ENCODE measurements at places on chromosomes 1 and 21. TPM values are rescaled to one million over a fixed set of nuclear protein-coding genes. Genes with fewer than 3 reads are reported as not detected.

Gene TMEM269
- 0.21 TPM for polyA plus RNA-seq

Gene GPR52
- polyA plus RNA-seq: 0.20 TPM

Gene FCRL1
- polyA plus RNA-seq: not detected

Gene PLA2G2F
- polyA plus RNA-seq: not detected

Gene OR2T2
- not detected for polyA plus RNA-seq

Gene LAPTM5
- polyA plus RNA-seq: 0.76 TPM

Gene ZSWIM5
- polyA plus RNA-seq: 20.6 TPM

Gene POLR3C
- 15.5 TPM for polyA plus RNA-seq

Gene LRRC7
- polyA plus RNA-seq: not detected

Gene B4GALT2
- 57.0 TPM for polyA plus RNA-seq

GRCh38 chr1:78641558-78641957, 8.1 kb upstream of the IFI44 start:
- no peak for DNase-seq

GRCh38 chr1:183702087-183702812, 49.1 kb upstream of the APOBEC4 start:
- no peak for DNase-seq

DNA sequence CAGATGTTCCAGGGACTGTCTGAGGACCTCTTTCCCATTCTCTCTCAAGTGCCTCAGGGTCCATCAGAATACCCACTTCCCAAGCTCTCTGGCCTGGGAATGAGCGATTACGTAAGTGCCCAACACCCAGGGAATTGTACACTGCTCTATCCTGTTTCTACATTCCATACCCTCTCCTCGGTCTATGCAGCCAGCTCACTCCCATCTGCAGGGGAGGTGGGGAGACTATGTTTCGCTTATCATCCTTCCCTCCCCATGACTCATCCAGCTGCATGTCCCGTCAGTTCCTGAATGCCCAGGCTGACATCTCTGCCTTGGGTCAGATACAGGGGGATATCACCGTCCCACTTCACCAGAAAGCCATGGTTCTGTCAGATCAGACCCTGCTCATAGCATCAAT, 34.5 kb upstream of the CD1D start:
- no peak for DNase-seq

DNA sequence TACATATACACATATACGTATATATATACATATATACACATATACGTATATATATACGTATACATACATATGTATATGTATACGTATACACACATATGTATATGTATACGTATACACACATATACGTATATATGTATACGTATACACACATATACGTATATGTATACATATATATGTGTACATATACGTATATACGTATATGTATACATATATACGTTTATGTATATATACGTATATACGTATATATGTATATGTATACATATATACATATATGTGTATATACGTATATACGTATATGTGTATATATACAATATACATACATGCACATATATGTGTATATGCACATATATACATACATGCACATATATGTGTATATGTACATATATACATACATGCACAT, 396.2 kb upstream of the DUSP10 start:
- no peak for DNase-seq

DNA sequence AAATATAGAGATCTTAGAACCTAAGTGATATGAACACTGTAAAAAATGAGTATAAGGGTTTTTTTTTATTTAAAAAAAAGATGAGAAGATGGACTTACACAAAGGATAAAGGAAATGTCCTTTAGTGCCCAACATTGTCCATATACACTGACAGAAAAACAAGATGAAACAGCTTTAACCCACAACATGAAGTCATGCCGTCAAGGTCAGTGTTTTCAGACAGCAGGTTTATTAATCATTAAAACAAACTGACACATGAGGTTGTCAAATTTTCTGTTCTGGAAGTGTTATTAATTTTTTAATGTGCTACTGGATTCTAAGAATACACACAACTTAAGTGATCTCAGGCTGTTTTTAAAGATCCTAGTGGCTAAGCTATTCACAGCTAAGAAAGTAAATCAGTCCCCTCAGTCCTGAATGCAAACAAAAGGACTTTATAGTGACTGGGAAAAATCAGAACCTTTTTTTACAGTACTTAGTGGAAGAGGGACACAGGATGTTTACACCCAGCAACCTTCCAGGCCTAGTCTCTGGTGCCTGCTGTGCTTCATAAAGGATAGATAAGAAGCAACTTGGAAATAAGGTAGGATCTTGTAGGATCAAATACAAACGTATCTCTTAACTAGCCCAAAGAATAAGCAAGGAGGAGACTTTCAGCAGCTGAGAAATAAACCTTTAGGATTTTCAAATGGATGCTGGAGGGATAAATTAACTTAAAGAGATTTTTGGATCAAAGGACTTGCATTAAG, 21.9 kb upstream of the PKN2 start:
- DNase-seq: no peak

DNA sequence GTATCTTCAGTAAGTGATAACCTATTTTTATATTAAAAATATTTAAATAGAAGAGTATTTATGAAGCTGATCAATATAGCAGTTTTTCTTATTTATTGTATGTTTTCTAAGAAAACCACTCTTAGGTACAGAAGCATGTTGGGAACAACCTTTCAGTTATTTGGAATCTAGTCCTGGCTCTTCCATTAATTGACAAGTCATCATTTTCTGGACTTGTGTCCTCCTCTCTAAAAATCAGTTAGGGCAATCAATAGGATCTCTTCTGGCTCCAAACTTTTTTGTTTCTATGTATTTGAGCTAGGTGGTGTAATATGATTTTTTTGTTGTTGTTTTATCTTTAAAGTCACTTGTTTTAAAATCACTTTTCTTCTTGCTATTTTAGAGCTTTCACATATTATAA, 57.0 kb downstream of the ABCD3 start:
- no peak for DNase-seq

DNA sequence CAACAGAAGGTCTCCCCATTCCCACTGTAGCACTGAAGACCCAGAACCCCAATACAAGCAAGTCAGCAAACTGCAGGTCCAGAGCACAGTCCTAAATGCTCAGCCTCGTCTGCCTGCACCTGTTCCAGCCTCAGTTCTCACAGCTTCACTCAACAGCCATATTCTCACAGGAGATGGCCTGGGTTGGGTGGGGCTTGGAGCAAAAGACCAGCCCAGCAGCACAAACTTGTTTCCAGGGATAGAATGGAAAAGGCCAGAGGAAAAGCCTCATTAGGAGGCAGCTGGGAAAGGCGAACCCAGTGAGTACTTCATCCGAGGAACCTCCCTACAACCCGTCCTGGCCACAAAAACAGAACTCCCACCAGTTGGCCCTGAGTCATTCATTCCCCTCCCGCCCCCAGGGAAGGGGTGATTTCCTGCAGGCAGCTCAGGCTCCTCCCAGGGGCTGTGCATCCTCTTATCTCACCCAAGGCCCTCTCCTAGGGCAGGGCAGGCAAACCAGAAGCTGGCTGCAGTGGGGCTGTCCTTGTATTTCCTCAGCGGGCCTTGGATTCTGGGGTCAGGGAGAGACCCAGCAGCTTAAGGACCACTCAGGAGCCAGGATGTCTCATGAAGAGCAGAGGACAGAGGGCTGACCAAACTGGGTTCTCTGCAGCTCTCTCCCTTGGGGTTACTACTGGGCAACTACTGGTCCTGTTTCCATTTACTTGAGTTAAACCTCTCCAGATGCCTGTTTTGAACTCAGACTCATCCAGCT, 7.4 kb upstream of the MPL start:
- DNase-seq: no peak

- DNase-seq: no peak
Measured at GRCh38 chr1:173222149-173223030, 15.3 kb upstream of the TNFSF4 start.

- DNase-seq: peak; percentile 87
Measured at GRCh38 chr21:45308194-45309068, 20.7 kb upstream of the POFUT2 start.

DNA sequence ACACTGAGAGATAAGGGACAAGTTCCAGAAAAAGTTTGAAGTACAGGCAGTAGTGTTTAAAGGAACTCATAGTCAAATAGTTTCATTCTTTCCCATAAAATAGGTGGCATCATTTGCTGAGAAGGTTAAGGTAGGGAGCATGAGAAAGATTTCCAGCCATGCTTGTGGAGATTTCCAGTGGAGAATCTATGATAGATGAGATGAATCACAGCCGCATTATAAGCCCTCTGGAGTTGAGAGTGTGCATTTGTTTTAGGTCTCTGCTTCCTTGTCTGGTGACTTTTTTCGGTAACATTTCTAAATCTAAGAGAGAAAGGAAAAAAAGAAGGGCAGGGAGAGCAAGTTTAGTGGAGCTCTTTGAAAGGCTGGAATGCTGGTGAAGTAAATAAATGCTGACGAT, 108.7 kb downstream of the DISP1 start:
- no peak for DNase-seq

DNA sequence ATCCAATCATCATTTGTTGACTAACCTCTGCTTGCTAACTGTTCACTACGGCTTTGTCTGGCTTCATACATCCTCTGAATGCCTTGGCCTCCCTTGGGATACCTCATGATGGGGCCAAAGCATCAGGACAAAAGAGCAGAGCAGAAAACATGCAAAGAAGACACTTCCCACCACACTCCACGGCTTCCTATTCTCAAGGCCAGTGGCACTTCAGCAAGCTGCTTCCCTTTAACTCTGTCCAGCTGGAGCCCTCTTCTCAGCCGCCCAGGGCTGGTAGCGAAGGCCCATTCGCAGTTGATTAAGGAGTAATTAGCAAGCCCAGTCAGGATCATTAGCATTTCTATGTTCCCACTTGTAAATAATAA, 224.3 kb upstream of the FGGY start:
- DNase-seq: no peak

DNA sequence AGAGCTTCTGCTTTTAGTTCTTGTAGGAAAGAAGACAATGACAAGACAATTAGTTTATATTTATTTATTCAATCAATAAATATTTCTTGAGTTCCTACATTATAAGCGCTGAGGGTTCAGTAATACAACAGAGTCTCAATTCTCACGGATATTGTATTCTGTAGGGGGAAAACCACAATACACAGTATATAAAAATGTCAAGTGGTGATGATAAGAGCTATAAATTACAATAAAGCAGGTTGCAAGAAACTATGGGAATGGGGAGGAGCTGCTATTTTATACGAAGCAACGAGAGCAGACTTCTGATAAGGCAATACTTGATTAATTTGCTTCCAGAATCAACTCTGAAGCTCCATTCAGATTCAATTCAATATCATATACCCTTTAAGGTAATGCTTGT, 10.6 kb upstream of the XCL1 start:
- no peak for DNase-seq

DNA sequence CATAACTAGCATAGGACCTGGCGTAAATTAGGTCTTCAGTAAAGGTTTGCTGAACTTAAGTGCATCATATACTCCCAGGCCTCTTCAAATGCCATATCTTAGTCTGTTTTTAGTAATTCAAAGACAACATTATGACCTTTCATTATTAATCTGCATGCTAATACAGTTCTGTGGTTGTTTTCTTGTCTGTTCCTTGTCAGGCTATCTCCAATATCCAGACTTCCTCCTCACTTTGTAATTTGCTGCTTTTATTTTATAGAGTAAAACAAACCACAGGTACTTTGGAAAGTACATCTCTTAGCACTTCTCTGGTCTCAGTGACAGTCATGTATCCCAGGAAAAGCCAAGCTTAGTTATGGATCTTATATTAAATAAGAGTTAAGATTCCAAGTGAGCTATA, 65.1 kb upstream of the BMP8A start:
- no peak for DNase-seq

DNA sequence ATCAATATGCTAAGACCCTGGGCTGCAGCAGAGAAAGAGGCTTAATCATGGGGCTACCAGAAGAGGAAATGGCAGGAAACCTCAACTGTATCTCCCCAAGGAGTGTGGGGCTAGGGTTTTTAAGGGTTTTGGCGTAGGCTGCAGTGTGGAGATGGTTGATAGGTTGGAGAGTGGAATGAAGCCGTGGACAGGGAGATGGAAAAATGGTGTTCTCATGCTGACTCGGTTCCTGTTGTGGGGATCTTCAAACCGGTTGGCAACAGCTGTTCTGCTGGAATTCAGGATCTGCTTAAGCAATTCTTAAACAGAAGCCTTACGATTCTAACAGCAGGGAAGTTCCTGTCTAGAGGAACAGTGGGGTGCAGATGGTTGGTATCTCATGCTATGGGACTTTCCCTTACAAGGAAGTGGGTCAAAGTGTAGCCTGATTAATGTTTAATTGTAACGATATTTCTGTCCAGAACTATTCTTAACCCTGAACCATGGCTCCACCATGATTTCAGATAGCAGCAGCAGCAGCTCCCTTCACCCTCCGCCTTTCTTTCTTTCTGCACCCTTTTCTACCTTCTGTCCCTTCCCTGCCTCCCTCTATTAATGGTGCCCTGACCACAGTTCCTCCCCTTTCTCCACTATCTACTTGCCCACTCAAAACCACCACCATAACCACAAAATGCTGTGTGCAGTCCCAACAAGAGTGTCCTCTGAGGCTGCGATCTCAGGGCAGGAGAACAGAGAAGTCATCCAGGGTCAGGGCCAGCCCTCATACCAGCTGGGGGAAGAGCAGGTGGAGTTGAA, 30.8 kb downstream of the RSPH1 start:
- no peak for DNase-seq

GRCh38 chr1:30724175-30724574, 790 bp upstream of the MATN1 start:
- DNase-seq: no peak

Data from HepG2 (cell line).